ENCODE measurements at places on chromosomes 11 and 22. TPM values are rescaled to one million over a fixed set of nuclear protein-coding genes. Genes with fewer than 3 reads are reported as not detected.

GRCh38 chr11:95985174-95985808 is 61.4 kb upstream of the MTMR2 start:
- no peak overlapping the region for H3K27ac ChIP-seq
- DNase-seq = no peak
- H3K27me3 ChIP-seq = no peaks in the 10 kb centered on the region
- H3K4me1 ChIP-seq = no peaks in the 10 kb centered on the region
- H3K4me3 ChIP-seq = no peak overlapping the region

GRCh38 chr11:102325088-102325487 is 7.8 kb downstream of the BIRC3 start:
- DNase-seq = no peak
- H3K27me3 ChIP-seq = no peaks in the 10 kb centered on the region
- H3K4me3 ChIP-seq = no peak overlapping the region
- no peaks in the 10 kb centered on the region for H3K4me1 ChIP-seq
- no peak overlapping the region for H3K27ac ChIP-seq

- no peaks in the 10 kb centered on the region for H3K4me1 ChIP-seq
- H3K27me3 ChIP-seq = no peaks in the 10 kb centered on the region
- H3K4me3 ChIP-seq = no peak overlapping the region
These were observed 16.7 kb downstream of the BCL2L13 start for GRCh38 chr22:17655289-17655688.

GRCh38 chr11:73185680-73186293 is 32.3 kb upstream of the P2RY2 start:
- H3K36me3 ChIP-seq = no peaks in the 10 kb centered on the region
- no peak overlapping the region for H3K27ac ChIP-seq
- no peaks in the 10 kb centered on the region for H3K27me3 ChIP-seq
- no peaks in the 10 kb centered on the region for H3K4me1 ChIP-seq
- DNase-seq = no peak

DNA sequence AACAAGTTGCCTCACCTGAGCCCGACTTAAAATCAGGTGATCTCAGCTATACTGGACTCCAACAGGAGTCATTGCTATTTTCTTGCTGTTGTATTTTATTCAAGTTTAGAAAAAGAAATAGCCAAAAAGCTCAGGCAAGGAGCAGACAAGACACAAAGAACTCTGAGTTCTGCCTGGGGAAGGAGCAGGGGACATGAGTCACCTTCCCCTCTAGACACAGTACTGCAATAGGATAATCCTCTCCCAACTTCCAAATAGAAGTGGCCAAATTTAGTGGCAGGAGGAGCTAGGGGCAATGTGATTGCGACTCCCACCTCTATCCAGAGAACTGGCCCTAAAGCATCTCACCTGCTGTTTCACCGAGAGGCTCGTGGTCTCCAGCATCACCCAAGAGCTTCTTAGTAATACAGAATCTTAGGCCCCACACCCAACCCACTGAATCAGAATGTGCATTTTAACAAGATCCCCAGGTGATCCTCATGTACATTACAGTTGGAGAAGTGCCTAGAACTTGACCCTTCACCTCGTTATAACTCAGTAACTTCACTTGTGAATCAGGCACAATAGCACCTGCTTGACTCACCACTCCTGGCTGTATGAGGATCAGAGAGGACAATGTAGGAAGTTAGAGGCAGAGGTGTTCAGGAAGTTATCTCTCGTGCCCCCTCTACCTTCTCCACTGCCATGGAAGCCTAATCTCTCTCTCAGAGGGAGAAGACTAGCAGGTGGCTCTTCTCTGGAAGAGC is 56.8 kb upstream of the FBXO3 start:
- no peak overlapping the region for H3K4me3 ChIP-seq
- H3K27ac ChIP-seq = no peak overlapping the region
- H3K27me3 ChIP-seq = no peaks in the 10 kb centered on the region
- DNase-seq = no peak
- no peaks in the 10 kb centered on the region for H3K36me3 ChIP-seq
- peaks cover 18% of the 10 kb centered on the region for H3K4me1 ChIP-seq

GRCh38 chr11:70265341-70265740 is 5.1 kb upstream of the PPFIA1 start:
- H3K4me3 ChIP-seq = no peak overlapping the region
- no peaks in the 10 kb centered on the region for H3K36me3 ChIP-seq
- peak; percentile 48 for DNase-seq
- peaks cover 42% of the 10 kb centered on the region for H3K4me1 ChIP-seq

GRCh38 chr11:14323118-14323676 is 35.8 kb downstream of the RRAS2 start:
- H3K4me1 ChIP-seq = peaks cover 30% of the 10 kb centered on the region
- no peak for DNase-seq
- H3K4me3 ChIP-seq = no peak overlapping the region
- H3K27me3 ChIP-seq = no peaks in the 10 kb centered on the region
- H3K36me3 ChIP-seq = no peaks in the 10 kb centered on the region
- H3K27ac ChIP-seq = no peak overlapping the region

GRCh38 chr11:68122936-68123539 is 1.9 kb upstream of the CHKA start:
- H3K4me3 ChIP-seq = no peak overlapping the region
- H3K36me3 ChIP-seq = no peaks in the 10 kb centered on the region
- peaks cover 13% of the 10 kb centered on the region for H3K4me1 ChIP-seq
- H3K27me3 ChIP-seq = no peaks in the 10 kb centered on the region
- DNase-seq = no peak

DNA sequence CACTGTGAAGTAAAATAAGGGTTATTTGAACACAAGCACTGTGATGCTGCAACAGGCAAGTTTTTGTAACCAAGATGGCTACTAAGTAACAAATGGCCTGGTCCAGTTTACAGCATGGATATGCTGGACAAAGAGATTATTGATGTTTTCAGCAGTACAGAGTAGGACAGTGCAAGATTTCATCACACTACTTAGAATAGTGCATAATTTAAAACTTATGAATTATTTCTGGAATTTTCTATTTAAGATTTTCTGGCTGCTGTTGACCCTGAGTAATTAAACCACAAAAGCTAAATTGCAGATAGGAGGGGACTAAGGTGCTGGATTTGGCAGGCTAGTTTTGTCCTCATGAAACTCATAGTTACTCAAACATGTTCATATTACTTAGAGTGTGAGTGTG is 33.1 kb downstream of the CEP295 start:
- no peaks in the 10 kb centered on the region for H3K4me1 ChIP-seq
- no peak for DNase-seq
- no peaks in the 10 kb centered on the region for H3K27me3 ChIP-seq
- H3K27ac ChIP-seq = no peak overlapping the region
- peaks cover 80% of the 10 kb centered on the region for H3K36me3 ChIP-seq

DNA sequence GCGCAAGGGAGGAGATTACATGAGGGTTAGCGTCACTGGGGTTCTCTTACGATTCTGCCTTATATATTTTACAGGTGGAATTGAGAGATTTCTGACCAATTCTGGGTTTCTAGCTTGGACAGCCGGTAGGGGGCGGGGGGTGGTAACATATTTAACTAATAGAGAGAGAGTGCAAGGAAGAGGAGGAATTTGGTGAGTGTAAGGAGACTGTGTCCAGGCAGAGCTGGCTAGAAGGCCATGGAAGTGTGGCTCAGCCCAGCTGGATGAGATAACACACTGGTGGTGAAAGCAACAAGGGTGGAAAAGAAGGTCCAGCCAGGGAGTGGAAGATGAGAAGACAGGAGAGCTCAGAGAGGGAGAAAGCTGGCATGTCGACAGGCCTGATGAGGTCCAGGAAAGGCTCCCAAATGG is 56.5 kb downstream of the ST3GAL4 start:
- H3K4me1 ChIP-seq = peaks cover 3% of the 10 kb centered on the region
- H3K36me3 ChIP-seq = peaks cover 10% of the 10 kb centered on the region
- no peak for DNase-seq
- H3K27me3 ChIP-seq = no peaks in the 10 kb centered on the region

DNA sequence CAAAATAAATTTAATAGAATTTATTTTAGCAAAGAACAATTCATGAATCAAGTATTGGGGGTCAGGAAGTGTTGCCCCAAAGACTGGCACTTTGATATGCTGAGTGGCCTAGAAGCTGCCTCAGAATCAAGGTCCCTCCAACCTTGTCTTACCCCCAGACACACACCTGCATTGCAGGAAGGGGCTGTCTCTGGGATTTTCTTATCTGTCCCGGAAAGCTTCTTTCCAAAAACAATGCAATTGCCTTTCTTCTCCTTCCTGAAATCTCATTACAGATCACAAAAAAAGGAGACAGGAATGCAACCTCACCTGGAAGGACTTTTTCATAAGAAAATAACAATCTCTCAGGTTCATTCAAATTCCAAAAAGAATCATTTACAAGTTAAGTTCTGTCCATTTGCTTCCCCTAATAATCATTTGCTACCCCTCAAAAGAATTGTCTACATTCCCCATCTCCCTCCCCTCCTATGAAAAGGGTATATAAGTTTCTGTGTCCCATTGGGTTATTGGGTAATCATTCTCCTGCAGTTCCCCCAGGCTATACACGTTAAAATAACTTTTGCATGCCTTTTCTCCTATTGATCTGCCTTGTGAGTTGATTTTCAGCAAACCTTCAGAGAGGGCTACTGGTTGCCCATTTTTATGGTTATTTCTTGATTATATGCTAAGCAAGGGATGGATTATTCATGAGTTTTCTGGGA is 21.3 kb downstream of the OR10A6 start:
- H3K36me3 ChIP-seq = no peaks in the 10 kb centered on the region
- no peak overlapping the region for H3K4me3 ChIP-seq
- no peak for DNase-seq
- no peaks in the 10 kb centered on the region for H3K4me1 ChIP-seq
- no peak overlapping the region for H3K27ac ChIP-seq

- no peaks in the 10 kb centered on the region for H3K36me3 ChIP-seq
- peaks cover 45% of the 10 kb centered on the region for H3K27me3 ChIP-seq
- peak; percentile 59 for DNase-seq
- H3K4me1 ChIP-seq = peaks cover 4% of the 10 kb centered on the region
- peak within 1 kb of the TSS; percentile 52 for H3K4me3 ChIP-seq
These were observed at the start of gene IL10RA for GRCh38 chr11:117985953-117986887. TSS of gene IL10RA (plus strand) at chr11:117986394. CDS start at chr11:117986468, 74 bp downstream.

GRCh38 chr22:28736301-28737155 is 5.1 kb downstream of the CHEK2 start:
- H3K4me1 ChIP-seq = no peaks in the 10 kb centered on the region
- DNase-seq = no peak
- H3K27me3 ChIP-seq = no peaks in the 10 kb centered on the region
- H3K36me3 ChIP-seq = peaks cover 21% of the 10 kb centered on the region

DNA sequence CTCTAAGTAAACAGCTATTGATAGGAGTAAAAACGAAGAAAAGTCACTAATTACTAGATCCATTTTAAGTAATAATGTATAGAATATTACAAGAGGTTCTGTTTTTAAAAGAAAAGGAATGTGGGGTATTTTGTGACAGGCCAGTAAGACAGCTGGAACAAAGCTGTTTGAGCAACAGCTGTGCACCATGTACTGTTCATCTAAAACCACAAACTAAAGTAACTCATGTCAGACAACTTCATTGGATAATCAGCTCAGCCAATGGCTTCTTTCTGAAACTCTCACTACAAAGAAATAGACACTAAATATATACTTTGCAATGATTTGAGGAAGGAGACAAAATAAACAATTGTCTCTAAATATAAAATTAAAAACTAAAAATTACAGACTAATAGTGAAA is 16.1 kb downstream of the RRAS2 start:
- no peak overlapping the region for H3K4me3 ChIP-seq
- no peaks in the 10 kb centered on the region for H3K36me3 ChIP-seq
- peaks cover 7% of the 10 kb centered on the region for H3K4me1 ChIP-seq
- H3K27ac ChIP-seq = no peak overlapping the region

DNA sequence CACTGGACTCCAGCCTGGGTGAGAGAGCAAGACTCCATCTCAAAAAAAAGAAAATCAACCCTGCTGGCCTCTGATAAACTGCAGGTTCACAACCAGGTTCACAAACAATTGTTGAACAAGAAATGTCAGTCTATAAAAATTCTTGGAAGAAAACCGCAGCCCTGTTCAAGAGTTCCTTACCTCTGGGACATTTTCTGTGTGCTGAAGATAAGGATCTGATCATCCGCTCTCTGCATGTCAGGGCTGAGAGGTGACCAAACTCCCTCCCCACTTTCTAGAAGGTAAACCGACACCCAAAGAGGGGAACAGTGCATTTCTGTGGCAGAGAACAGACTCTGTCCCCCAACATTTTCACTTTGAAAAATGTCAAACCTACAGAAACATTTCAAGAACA is 4.2 kb upstream of the UPK3A start:
- no peaks in the 10 kb centered on the region for H3K36me3 ChIP-seq
- H3K4me1 ChIP-seq = no peaks in the 10 kb centered on the region
- DNase-seq = no peak
- H3K4me3 ChIP-seq = no peak overlapping the region
- H3K27ac ChIP-seq = no peak overlapping the region
- no peaks in the 10 kb centered on the region for H3K27me3 ChIP-seq

GRCh38 chr22:46846150-46846831 is 83.8 kb downstream of the TBC1D22A start:
- H3K36me3 ChIP-seq = no peaks in the 10 kb centered on the region
- peaks cover 5% of the 10 kb centered on the region for H3K4me1 ChIP-seq
- no peak for DNase-seq
- no peaks in the 10 kb centered on the region for H3K27me3 ChIP-seq
- no peak overlapping the region for H3K4me3 ChIP-seq

- no peak overlapping the region for H3K4me3 ChIP-seq
- no peaks in the 10 kb centered on the region for H3K27me3 ChIP-seq
- DNase-seq = no peak
- H3K4me1 ChIP-seq = no peaks in the 10 kb centered on the region
These were observed 42.9 kb downstream of the GAB4 start for GRCh38 chr22:16965083-16965482.

DNA sequence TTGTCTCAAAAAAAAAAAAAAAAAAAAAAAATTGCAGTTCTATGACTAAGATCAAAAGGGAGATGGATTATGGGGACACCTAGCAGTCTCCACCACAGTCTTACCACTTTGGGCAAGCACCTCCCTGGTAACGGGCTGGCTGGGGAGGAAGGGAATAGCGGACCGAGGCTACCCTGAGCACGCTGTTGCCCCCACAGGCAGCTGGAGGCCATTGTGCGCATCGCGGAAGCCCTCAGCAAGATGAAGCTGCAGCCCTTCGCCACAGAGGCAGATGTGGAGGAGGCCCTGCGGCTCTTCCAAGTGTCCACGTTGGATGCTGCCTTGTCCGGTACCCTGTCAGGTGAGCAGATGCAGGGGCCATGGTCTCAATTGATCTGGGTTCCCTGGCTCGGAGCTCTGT is 21.2 kb downstream of the MCM5 start:
- H3K4me3 ChIP-seq = no peak overlapping the region
- peaks cover 92% of the 10 kb centered on the region for H3K36me3 ChIP-seq
- H3K27me3 ChIP-seq = no peaks in the 10 kb centered on the region
- no peak overlapping the region for H3K27ac ChIP-seq

- peaks cover 83% of the 10 kb centered on the region for H3K36me3 ChIP-seq
- H3K4me1 ChIP-seq = no peaks in the 10 kb centered on the region
These were observed 40.8 kb downstream of the APOL1 start for GRCh38 chr22:36293606-36294292.

KCNQ1 gene
- total RNA-seq = not detected

PHOX2A gene
- total RNA-seq = not detected

MFRP gene
- total RNA-seq = not detected

RRP8 gene
- 21.6 TPM for total RNA-seq

NLRP14 gene
- not detected for total RNA-seq

CABP7 gene
- total RNA-seq = not detected

SLC22A25 gene
- not detected for total RNA-seq

GGTLC3 gene
- total RNA-seq = not detected

Measured in A673 (cell line).